Activated T-helper 1 cell treated with anti-CD3 and anti-CD28 coated beads, Interleukin-12 subunit alpha, Interleukin-12 subunit beta, Interleukin-2, Interleukin-4 antibody, amounts not matched to agents 30 ng/mL and 10 ng/mL and 1 ng/mL, durations not matched to agents 14 hours and 24 hours and 36 hours (primary cell): ENCODE measurements at places on chromosomes 1 and 21. TPM values are rescaled to one million over a fixed set of nuclear protein-coding genes. Genes with fewer than 3 reads are reported as not detected.

CRNN gene
- not detected in 2 replicates for total RNA-seq

HAO2 gene
- total RNA-seq: not detected in 2 replicates

AGMAT gene
- 34.4 and 34.5 TPM in 2 replicates for total RNA-seq

TSPAN1 gene
- total RNA-seq: not detected in 2 replicates

C1orf115 gene
- total RNA-seq: 0.05 TPM in 1 of 2 replicates, not detected in the other

IQGAP3 gene
- total RNA-seq: 10.3 and 11.2 TPM in 2 replicates

CD5L gene
- not detected in 2 replicates for total RNA-seq

TENT5C gene
- total RNA-seq: 4.9 and 5.2 TPM in 2 replicates
